Mucosa of descending colon (tissue), 3 donors: ENCODE measurements at places on chromosomes 7 and 10. TPM values are rescaled to one million over a fixed set of nuclear protein-coding genes. Genes with fewer than 3 reads are reported as not detected.

TMEM270 gene
- not detected for total RNA-seq

NUTM2B gene
- total RNA-seq: 1.0 TPM

BLNK gene
- 13.2 TPM for total RNA-seq

GRCh38 chr7:24713850-24714675 lies 43.2 kb downstream of the GSDME start:
- DNase-seq: no peak

DNA sequence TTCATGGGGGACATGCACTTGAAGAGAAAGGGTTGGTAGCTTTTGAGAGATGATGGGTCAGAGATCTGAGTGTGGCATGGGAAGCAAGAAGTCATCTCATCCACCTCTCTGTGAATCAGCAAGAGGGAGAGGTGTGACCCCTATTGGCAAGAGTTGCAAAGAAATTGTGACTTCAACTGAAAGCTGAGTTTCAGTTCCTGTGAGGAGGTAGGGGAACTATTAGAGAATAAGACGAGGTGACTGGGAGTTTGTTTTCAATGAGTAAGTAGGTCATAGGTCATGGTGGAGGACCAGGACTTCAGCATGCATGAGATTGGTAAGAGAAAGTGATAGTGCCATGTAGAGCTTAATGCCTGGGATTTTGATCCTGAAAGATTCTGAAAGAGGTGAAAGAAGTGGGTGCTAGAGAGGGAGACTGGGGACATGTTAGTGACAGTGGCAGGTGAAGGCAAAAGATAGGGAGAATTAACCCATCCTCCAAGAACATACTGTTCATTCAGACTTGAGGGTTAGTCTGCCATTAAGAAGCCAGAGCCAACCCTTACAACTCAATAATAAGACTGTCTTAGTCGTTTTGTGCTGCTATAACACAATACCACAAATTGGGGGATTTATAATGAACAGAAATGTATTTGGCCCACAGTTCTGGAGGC lies 75.5 kb upstream of the CAPZA2 start:
- no peak for DNase-seq

GRCh38 chr10:18659819-18660535 lies 746 bp downstream of the ARL5B start:
- DNase-seq: no peak

GRCh38 chr7:108059526-108059925 lies 56.6 kb upstream of the LAMB1 start:
- DNase-seq: no peak
